ENCODE measurements at places on chromosomes 4 and X.

DNA sequence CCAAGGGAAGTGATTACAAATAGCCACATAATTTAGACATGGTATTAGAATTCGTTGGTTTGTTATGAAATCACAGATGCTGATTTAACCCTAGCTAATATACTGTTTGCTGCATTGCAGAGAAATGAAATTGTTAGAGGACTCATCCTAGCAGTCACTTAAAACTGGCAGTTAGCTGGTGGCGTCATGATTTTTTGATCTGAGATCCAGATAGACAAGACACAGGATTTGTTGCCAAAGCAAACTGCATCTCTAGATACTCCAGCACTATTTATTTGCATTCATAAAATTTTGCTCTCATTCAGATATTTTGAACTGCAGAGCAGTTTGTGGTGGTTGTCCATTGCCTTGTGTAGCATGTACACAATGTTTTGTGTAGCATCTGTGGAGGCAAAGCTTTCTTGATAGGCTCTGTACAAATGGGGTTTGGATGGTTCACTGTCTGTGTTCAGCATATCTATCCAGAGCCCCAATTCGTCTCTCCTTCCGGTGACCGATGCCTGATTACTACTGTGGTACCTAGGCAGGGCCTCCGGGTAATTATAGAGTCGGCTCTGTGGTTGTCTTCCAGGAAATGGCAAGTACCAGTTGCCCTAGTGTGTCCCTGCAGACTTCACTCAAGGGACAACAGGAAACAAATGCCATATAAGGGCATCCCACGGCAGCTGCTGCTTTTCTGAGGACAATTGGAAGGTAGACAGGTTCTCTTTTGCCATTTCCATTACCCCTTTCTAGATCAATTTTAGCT is 30.1 kb upstream of the SPARCL1 start:
- DNase-seq, result peak; percentile 68

DNA sequence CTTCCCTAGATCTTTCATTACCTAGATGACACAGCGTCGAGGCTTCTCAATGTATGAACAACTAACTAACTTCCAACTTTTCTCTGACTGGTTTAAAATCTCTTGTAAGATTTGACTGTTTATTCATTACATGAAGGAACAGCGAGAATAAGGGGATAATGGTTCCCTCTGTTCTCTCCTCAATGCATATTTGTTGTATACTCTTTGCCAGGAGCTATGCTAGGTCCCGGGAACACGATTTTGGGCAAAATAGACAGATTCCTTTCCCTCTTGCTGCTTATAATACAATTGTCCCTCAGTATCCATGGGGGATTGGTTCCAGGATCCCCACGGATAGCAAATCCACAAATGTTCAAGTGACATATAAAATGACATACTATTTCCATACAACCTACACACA is 1020.0 kb downstream of the DMD start:
- no peak for DNase-seq

DNA sequence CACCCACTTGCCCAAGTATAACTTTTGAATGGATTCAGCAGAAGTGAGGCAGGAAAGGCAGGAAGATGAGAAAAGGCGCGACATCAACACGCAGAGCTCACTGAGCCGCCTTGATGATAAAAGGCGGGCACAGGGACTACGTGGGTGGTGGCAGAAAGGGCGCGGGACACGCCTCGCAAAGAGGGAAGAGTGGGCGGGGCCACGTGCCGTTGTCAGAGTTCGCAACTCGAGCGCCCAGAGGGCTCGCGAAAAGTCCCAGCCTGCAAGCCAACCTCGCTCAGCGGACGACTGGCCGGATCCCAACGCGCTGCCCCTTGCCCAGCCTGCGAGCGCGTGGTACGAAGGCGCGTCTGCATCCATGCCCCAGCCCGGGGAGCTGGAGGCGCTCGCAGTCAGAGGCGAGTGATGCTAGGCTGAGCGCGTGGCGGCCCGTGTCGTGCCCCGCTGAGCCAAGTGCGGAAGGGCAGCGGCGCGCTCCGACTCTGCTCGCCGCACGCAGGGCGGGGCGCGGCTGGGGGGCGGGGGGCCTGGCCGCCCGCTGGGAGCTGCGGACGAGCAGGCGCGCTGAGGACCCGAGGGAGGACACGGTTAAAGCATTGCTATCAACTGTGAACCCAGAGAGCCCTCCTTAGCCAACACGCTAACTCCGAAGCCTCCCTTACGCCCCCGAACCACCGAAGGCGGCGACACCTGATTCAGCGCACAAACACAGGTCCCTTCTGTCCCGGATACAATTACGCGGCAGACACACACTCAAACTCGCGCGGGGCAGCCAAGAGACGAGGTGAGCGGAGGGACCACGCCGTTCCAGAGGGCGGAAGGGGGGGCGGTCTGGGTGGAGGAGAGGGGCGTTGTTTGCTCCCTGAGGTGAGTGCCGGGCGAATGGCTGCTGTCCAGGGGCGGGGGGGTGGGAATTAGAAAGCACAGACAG is at the start of gene UGT8:
Gene UGT8, plus strand, starts transcription at position 617 of the 931 bp plus-strand sequence. CDS start 24,074 bp downstream, outside the sequence.
- peak; percentile 47 for DNase-seq

GRCh38 chr4:7607156-7607910 is 172.6 kb upstream of the PSAPL1 start:
- no peak for DNase-seq

DNA sequence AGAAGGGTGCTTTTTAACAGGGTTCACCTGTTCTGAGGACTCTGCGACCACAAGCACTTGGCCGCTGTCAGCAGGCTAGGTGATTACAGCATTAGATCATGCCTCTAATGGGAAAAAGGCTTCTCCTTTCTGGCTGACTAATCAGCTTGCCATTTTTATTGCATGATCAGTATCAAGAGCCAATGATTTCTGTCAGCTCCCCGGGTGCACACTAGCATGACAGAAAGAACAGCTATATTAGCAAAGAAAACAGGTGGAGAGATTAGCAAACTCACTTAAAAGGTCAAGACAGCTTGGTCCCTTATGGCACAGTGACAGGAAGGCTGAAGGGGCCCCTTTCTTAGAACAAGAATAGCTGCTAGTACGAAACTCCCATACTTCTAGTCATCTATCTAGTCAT is 170.0 kb downstream of the SMIM20 start:
- DNase-seq, result no peak

GRCh38 chr4:144595681-144596080 is 50.3 kb upstream of the HHIP start:
- DNase-seq, result no peak

GRCh38 chrX:67619253-67619652 is 75.4 kb downstream of the AR start:
- DNase-seq, result no peak

GRCh38 chrX:18643243-18643642 is 28.7 kb downstream of the RS1 start:
- no peak for DNase-seq

DNA sequence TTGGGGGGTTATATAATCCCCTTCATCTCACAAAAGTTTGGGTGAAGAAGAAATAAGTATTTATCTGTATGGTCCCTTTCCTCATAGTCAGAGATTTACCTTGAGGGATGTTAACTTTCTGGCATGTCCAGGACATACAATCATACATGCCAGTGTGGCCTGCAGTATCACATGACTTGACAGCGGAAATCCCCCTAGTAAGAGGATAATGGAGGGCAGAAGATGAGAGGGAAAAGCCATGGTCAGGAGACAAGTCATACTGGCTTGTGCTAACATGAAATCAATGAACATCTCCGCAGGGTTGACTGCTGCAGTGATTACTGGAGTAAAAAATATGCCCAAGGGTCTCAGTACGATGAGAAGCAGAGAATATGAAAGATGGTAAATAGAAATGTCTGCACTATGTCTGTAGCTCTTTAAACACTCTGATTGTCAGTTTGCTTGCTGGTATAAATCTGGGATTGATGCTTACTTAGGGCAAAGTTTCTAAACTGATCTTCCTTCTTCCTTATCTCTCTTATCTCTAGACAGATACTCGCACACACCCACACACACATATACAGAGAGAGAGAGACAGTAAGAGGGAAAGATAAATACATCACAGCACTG is 1385.6 kb upstream of the ADGRL3 start:
- DNase-seq, result no peak

- no peak for DNase-seq
These were observed 62.4 kb downstream of the TRMT44 start for GRCh38 chr4:8502836-8503585.

DNA sequence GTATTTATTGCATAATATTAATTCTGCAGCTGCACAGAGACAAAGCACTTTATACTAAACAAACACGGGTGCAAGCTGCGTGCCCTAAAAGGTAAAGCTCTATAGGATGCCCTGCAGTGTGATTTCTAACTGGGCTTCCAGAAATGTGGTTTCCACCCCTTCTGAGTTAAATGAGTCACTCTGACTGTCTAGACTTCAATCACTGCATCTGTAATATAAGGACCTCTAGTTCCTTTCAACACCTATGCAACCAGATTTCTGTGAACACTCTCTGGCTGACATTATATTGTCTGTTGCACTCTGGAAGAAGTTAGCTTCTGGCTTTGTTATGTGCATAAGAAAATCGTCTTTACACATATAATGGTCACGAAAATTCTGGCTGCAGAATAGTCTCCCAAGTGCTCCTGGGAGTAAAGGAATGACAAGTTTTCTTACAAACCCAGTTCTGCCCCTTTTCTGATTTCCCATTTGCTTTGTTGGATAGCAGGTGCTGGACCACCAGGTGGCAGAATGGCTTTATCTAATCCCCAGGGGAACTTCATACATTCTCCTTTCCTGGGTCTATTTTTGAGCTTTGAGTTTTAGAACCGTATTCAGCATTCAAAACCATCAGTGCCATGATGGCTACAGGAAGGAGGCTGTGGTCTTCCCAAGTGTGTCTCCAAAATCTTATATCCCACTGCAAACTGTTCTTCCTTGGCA is 842.2 kb downstream of the STIM2 start:
- DNase-seq, result peak; percentile 5

GRCh38 chr4:48254381-48255071 is 15.1 kb downstream of the TEC start:
- no peak for DNase-seq

DNA sequence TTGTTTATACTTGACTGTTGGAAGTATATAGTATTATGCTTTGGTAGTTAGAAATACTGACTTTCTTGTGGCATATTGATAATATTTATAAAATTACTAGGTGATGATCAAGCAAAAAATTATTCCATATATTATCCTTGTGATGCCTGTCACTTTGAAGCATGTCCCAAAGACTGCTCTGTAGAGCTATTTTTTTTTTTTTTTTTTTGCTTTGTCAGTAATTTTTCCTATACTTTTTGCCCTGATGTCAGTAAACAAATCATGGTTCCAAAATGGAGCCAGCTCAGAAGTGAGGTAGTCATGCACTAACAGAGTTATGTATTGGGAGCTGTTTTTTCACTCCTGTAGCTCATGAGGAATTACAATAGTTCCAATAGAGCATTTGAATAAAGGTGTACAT is 11.2 kb downstream of the WWC2 start:
- no peak for DNase-seq

DNA sequence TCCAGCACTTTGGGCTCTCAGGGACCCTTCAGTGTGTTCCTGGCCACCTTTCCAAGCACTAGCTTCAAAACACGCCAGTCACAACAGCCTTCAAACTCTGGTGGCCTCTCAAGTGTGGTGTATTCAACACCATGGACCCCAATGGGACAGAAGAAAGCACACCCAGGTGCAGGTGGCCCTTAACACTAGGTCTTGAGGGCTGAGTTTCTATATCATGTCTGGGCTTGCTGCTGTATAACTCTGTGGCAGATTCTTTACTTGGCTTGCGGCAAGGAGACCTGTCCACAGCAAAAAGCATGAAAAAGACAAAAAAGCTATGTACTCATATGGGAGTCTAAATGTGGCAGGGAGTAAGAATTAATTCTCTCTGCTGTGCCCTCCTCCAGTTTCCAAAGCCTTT is 23.1 kb downstream of the MSL3 start:
- no peak for DNase-seq

DNA sequence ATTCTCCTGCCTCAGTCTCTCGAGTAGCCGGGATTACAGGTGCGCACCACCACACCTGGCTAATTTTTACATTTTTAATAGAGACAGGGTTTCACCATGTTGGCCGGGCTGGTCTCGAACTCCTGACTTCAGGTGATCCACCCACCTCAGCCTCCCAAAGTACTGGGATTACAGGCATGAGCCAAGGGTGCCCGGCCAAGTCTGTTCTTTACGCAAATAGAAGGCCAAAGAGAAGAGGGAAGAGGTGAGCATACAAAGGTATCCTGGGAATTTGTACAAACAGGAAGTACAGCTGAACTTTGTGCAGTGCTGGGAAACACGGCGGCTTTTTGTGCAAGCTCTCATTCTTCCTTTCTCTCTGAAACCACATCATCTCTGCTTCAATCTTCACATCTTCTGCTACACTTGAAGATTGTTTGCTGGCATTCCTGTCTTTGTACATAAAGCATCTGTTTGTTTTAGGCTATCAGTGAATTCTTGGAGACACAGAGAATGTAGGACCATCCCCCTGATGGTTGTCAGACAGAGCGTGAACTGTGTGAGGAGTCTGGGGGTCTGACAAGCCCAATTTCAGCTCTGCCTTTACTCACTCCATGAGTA is 71.9 kb upstream of the PRSS48 start:
- DNase-seq, result no peak

- no peak for DNase-seq
These were observed 69.9 kb upstream of the BRS3 start for GRCh38 chrX:136417806-136418205.

GRCh38 chr4:40321574-40322275 is 13.4 kb upstream of the CHRNA9 start:
- DNase-seq, result no peak

GRCh38 chrX:96449191-96449590 is 235.5 kb upstream of the DIAPH2 start:
- DNase-seq, result no peak

GRCh38 chrX:3811331-3812311 is 98.2 kb upstream of the PRKX start:
- peak; percentile 14 for DNase-seq

DNA sequence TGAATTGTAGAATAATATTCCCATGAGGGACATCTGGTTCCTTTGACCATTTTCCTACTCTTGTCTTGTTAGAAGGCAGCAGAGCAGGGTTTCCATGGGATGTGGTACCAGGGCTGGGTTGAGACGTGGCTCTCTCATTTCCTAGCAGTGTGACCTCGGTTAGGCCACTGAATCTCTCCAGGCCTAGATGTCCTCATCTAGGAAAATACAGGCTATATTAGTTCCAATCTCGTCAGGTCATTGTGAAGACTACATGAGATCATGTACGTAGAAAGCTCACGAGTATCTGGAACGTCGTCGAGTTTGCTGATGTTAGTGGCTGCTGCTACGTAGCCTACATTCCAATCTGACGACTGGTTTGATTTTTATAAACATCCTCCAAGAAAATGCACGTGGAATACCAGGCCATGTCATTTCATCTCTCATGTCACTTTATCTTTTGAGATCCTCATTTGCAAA is 278.2 kb upstream of the GATB start:
- no peak for DNase-seq

- DNase-seq, result no peak
These were observed 67.0 kb upstream of the MSX1 start for GRCh38 chr4:4792466-4792865.

- DNase-seq, result peak; percentile 45
These were observed 981 bp downstream of the TET2 start for GRCh38 chr4:105147553-105148161.
